NCI-H1930 (cell line): ENCODE measurements at places on chromosomes 5 and 9.

DNA sequence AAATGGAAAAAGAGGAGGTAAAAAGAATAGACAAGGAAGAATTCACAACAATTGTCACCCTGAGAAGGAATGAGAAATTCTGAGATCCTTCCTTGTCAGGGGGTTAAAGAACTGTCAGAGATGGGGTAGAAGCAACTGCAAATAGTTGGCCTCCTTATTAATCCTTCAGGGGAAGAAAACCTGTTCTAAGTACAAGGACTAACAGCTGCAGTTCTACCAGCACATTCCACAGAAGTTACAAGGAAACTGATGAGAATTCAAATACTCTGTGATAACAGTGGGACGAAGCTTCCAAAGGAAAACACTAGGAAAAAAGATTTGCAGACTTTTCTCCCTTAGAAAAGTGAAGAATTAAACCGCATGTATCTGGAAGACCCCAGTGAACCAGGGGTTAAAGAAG, 93.7 kb downstream of the OR2K2 start:
- DNase-seq: no peak

GRCh38 chr9:134049236-134049635, 18.6 kb downstream of the BRD3 start:
- DNase-seq: no peak

DNA sequence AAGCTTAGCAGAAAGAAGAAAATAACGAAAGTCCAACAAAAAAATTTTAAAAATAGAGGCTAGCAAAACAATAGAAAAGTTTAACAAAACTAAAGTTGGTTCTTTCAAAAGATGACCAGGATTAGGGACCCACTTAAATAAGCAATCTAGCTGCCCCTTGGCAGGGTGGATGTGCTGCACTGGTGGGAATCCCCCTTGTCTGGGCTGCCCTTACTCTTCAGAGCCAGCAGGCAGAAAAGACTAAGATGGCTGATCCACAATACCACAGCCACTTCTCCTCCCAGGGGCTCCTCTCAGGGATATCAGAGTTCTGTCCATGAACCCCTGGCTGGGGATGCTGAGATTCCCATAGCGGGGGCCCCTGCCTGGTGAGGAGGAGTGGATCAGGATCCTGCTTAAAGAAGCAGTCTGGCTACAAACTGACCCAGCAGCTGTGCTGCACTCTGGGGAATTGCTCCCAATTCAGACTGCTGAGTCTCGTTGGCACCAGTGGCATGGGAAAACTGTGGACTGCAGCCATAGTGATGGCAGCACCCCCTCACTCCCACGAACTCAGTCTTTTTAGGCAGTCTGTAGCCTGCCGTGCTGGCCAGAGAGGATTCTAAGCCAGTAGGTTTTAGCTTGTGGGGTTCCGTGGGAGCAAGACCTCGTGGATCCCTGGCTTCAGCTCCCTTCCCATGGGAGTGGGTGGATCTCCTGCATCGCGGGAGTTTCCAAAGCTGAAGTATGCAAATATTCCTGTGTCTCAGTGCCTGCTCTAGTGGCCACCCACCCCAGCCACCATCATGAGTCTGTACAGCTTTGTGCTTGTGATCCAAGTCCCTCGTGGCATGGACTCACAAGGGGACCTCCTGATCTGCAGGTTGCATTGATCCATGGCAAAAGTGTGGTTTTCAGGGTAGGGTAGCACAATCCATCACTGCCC, 2.9 kb upstream of the INSL6 start:
- DNase-seq: no peak

GRCh38 chr5:164098531-164098930, 593.1 kb downstream of the MAT2B start:
- DNase-seq: no peak

- no peak for DNase-seq
Measured at GRCh38 chr5:59828623-59829022, 64.9 kb downstream of the PDE4D start.

DNA sequence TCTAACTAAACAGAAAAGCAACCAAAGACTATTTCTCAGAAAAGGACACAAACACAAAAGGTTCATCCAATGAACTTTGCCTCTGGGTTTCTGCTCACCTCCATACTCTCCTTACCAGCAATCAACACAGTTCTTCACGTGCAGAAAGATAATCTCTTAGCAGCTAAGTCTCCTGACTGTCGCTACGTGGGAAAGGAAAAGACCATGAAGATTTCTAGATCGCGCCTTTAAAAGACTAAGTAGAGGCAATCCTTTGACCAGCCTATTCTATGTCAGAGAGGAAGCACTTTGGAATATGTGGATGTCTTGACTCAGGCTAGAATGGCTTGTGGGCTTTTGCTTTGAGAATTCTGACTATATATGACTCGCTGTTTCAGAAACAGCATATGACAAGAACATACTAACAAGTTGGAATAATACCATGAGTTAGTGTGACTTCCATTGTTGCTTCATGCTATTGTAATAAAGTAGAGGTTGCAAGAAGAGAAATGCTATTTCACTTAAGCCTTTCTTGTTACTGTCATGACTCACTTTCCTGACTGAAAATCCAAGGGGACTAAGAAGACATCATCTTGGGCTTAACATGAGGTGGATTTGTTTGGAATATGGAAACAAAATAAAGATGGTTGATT, 339.5 kb upstream of the RFX3 start:
- DNase-seq: no peak

DNA sequence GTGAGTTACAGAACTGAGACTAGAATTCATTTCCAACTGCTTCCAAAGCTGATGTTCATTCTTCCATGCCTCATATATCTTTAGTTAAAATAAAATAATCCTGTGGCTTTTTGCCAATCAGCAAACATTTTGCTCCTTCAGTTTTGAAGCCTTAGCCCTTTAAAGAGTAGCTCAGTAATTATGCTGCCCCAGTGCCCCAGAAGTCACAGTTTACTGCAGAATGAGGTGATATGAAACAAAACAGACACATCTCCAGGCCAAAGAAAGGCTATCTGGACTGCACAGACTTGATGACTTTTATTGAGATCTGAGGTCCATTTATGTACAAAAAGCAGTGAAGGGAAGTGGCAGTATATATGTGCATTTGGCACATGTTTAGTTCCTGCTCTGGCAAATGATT, 285.8 kb upstream of the ZNF462 start:
- DNase-seq: no peak

DNA sequence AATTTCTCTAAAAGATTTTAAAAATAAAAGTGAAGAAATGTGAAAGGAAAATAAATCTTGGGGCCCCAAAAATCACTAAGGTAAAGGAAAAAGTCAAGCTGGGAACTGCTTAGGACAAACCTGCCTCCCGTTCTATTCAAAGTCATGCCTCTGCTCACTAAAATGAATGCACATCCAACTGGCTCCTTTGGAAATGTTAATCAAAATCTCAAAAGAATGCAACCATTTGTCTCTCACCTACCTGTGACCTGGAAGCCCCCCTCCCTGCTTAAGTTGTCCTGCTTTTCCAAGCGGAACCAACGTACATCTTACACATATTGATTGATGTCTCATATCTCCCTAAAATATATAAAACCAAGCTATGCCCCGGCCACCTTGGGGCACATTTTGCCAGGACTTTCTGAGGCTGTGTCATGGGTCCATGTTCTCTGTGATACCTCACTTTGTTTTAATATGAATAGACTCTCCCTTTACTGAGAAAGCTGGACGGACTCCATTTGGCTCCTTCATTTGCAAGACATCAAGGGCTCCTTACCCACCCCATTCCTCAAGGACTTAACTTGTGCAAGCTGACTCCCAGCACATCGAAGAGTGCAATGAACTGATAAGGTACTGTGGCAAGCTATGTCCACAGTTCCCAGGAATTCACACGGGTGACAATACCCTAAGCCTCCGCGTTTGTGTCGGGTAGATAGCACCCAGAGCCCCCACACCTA, 164.3 kb downstream of the SMC2 start:
- DNase-seq: no peak

DNA sequence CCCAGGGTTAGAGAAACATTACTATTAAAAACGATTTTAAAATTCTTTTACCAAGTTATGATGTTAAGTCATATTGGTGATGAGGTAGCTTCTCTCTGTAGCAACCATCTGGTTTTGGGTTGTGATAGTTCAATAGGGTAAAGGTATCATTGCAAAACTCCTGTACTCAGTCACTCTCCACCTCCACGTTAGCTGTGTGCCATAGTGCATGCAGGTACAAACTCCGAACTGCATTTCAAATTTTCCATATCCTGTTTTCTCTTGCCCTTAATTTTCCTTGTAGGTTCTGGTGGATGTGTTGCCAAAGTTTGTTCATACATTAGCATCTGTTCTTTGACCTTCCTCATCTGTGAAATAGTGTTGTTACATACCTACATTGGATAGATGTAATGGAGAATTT, 53.1 kb upstream of the ARRDC3 start:
- no peak for DNase-seq

DNA sequence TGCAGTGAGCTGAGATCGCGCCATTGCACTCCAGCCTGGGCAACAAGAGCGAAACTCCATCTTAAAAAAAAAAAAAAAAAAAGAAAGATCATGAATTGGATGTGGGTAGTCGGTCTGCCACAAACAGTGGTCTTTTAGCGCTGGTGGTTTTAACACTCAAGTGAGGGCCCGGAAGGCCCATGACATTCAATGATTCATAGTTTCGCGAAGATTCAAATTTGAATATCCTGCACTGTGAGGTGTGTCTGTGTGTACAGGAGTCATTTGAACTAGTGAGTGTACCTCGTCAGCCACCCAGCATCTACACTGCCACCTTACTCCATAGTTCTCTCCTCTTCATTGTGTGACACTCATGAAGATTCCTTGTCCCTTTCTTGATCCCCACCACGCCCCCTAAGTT, 41.3 kb downstream of the CFAP77 start:
- DNase-seq: no peak

DNA sequence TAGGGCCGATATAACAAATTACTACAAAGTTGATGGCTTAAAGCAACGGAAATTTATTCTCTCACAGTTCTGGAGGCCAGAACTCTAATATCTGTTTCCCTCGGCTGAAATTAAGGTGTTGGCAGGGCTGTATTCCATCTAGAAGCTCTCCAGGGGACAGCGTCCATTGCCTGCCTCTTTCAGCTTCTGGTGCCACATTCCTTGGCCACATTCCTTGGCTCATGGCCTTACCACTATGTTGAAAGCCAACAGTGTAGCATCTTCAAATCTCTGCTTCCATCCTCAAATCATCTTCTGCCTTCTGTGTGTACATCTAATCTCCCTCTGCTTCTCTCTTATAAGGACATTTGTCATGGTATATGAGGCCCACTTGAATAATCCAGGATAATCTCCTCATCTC, 17.2 kb downstream of the FGF10 start:
- DNase-seq: no peak

GRCh38 chr5:151628112-151628823, 37.1 kb upstream of the FAT2 start:
- DNase-seq: no peak

GRCh38 chr5:179818746-179819295, 1.9 kb upstream of the SQSTM1 start:
- peak; percentile 51 for DNase-seq

GRCh38 chr9:128361296-128361985, 9.7 kb upstream of the URM1 start:
- no peak for DNase-seq

- DNase-seq: no peak
Measured at GRCh38 chr5:146909255-146910068, 30.9 kb upstream of the PPP2R2B start.

DNA sequence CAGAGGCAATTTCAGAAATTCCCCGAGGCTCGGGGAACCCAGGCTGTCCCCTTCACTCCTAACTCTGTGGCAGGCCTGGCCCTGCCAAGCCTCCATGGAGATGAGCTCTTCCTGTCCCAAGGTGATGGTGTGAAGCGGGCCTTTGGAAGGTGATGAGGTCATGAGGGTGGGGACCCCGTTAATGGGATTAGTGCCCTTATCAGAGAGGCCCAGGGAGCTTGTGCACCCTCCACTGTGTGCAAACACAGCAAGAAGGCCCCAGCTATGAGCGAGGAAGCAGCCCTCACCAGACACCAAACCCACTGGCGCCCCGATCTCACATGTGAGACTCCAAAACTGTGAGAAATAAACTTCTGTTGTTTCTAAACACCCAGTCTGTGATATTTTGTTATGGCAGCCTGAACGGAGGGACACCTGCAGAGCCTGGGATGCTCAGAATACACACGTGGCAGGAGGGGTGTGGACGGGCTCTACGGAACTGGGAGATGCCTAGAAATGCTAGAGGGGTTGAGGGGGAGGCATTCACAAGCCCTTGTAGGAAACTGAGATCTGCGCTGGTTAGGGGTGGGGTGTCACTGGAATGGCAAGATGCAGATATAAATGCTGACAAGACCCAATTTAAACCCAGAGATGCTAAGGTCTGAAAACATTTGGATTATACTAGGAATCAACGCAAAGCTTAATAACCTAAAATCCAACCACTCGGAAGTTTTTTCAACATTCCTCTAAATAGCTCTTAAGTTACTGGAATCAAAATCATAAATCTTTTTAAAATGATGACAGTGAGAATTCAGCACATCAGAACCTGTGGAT, 46.9 kb downstream of the ADAMTS2 start:
- no peak for DNase-seq

- DNase-seq: no peak
Measured at GRCh38 chr5:36740259-36740898, 134.0 kb downstream of the SLC1A3 start.

DNA sequence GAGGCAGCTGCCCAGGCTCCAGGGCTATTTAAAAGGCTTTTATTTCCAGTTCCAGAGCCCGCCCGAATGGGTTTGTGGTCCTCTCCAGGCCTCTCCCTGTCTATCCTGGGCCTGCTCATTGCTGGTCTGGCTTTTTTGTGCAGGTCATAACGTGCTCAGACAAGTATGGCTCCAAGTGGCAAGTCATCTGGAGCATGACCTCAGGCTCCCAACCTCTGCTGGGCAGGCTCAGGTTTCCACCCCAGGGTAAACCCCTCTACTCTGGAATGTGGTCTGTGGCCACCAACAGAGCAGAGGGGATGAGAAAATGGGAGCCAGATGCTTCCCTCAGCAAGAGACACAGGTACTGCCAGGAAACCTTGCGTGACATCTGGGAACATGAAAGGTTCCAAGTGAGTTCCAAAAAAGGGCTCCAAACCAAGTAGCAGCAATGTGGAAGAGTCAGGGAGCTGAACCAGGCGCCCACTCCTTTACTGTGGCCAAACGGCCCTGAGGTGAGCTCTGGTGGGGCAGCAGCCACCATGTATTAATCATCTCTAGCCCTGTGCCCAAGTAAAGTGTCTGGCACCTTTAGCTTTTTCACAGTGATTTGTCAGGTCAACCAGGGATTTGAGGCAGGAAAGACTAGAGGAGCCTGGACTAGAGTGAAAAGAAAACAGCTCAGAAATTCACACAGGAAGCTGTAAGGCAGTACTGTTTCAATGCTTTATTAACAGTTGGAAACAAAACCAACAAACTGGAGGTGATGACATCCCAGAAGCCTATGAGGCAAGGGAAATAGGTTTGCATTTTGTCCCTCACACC, 25.7 kb downstream of the PCDHGC5 start:
- no peak for DNase-seq

- DNase-seq: no peak
Measured at GRCh38 chr9:5438301-5439162, 807 bp upstream of the PLGRKT start.

DNA sequence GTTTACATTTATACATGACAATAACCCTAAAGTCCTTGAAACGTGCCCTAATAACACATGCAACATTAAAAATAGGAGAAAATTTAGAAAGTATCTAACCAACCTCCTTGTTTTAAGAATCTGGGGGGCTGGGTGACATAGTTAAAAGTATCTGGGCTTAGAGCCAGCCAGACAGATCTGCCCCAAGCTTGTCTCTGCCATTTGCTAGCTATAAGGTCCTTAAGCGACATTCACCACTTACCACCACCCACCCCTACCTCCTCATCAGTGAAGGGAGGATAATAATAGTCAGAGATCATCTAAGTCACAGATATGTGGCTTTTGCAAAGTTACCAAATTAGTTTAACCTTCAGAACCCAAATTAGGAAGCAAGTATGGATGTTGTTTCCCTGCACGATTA, 33.8 kb upstream of the CAST start:
- DNase-seq: no peak

- DNase-seq: no peak
Measured at GRCh38 chr5:123154886-123155445, 65.9 kb downstream of the PRDM6 start.
